ENCODE measurements at places on chromosomes 2 and 18. TPM values are rescaled to one million over a fixed set of nuclear protein-coding genes. Genes with fewer than 3 reads are reported as not detected.

CNNM3 gene
- total RNA-seq = 3.2 TPM

CTNNA2 gene
- total RNA-seq = not detected

DPP4 gene
- total RNA-seq = 0.27 TPM

MCM6 gene
- total RNA-seq = 15.6 TPM

WDR43 gene
- total RNA-seq = 61.1 TPM

GPR45 gene
- not detected for total RNA-seq

PSD4 gene
- total RNA-seq = 44.3 TPM

DSC3 gene
- 64.9 TPM for total RNA-seq

RHOB gene
- total RNA-seq = 109 TPM

PTPN2 gene
- 47.3 TPM for total RNA-seq

DAPL1 gene
- total RNA-seq = 6.3 TPM

SIX3 gene
- total RNA-seq = not detected

TBR1 gene
- total RNA-seq = not detected

SERPINB3 gene
- total RNA-seq = 9.4 TPM

TEKT4 gene
- not detected for total RNA-seq

AQP12B gene
- total RNA-seq = not detected

SERPINB7 gene
- 8.7 TPM for total RNA-seq

RUFY4 gene
- not detected for total RNA-seq

GPBAR1 gene
- total RNA-seq = not detected

GMCL1 gene
- total RNA-seq = 12.8 TPM

CHPF gene
- 235 TPM for total RNA-seq

ACOXL gene
- not detected for total RNA-seq

HOXD10 gene
- total RNA-seq = not detected

CDH2 gene
- total RNA-seq = 0.08 TPM

KDM3A gene
- total RNA-seq = 9.3 TPM

C2orf78 gene
- not detected for total RNA-seq

ATP8B1 gene
- total RNA-seq = 6.3 TPM

UGT1A5 gene
- total RNA-seq = not detected

SULT1C2 gene
- total RNA-seq = not detected

IL36A gene
- not detected for total RNA-seq

WBP1 gene
- total RNA-seq = 44.0 TPM

HJURP gene
- total RNA-seq = 10.9 TPM

SERPINB11 gene
- not detected for total RNA-seq

CRYBA2 gene
- not detected for total RNA-seq

ABCB11 gene
- not detected for total RNA-seq

All from hair follicular keratinocyte (primary cell).